ENCODE measurements at places on chromosomes 16 and 17.

DNA sequence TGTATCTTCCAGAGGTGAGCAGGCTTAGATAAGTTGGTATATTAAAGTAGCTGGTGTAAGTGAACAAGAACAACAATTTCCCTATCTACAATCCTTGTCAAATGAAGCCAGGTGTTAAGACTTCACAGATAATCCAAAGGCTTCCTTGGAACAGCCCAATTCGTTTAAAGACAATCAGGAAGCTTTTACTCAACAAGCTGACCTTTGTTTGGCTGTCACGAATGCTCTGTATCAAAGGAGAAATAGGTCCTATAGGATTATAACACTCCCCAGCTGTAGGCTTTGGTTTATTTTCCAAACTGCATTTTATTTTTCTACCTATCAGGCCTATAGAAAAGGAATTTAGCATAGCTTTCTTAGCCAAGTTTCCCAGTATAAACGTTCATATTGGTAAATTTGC, 766.5 kb upstream of the GOT2 start:
- no peak for DNase-seq

- no peak for DNase-seq
Measured at GRCh38 chr16:11374255-11374654, 29.0 kb downstream of the RMI2 start.

- no peak for DNase-seq
Measured at GRCh38 chr17:81067391-81067811, 32.5 kb downstream of the BAIAP2 start.

- no peak for DNase-seq
Measured at GRCh38 chr17:83171661-83172060, 92.3 kb downstream of the METRNL start.

DNA sequence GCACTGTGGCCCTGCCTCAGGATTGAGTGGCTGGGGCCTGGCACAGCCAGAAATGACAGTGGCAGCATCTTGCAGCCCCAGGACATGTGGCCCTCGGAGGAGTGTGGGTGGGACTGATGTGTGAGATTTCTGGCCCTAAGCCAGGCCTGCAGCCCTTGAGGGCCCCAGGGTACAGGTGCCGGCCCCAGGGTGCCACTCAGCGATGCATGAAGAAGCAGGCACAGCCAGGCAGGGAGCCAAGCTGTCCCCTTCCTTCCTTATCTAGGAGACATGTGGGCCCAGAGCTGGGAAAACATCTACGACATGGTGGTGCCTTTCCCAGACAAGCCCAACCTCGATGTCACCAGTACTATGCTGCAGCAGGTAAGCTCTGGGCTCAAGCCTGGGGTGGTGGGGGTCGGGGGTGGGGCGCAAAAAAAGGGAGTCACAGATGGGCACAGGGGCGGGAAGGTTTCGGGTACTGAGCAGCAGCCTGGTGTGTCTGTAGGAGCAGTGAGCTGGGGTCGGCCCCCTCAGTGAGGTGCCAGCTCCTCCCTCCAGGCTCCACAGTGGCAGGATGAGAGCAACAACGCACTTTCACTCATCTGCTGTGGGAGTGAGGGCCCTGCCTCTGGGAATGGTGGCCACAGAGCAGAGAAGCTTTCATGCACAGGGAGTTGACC, 4.1 kb downstream of the ACE start:
- DNase-seq = no peak

GRCh38 chr16:75996491-75996890, 270.2 kb upstream of the CPHXL start:
- no peak for DNase-seq

GRCh38 chr16:50861970-50862411, 120.1 kb downstream of the CYLD start:
- no peak for DNase-seq

DNA sequence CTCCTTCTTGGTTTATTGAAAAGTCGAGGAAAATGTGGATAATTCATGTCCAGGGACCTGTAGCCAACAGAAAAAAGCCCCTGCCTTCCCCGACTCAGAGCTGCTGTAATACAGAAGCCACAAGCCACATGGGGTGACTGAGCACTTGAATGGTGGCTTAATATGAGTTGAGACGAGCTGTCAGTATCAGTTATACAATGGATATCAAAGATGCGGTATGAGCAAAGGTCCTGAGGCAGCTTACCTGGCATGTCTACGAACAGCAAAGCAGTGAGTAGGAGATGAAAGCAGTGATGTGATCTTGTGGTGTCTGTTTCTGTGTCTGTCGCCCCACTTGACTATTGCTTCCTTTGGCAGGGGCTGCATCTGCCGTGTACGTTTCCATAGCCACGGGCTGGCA, 12.2 kb upstream of the RMI2 start:
- no peak for DNase-seq

GRCh38 chr17:42119301-42119700, 1.9 kb downstream of the KAT2A start:
- no peak for DNase-seq

- DNase-seq = no peak
Measured at GRCh38 chr17:27413315-27413714, 42.9 kb upstream of the KSR1 start.

DNA sequence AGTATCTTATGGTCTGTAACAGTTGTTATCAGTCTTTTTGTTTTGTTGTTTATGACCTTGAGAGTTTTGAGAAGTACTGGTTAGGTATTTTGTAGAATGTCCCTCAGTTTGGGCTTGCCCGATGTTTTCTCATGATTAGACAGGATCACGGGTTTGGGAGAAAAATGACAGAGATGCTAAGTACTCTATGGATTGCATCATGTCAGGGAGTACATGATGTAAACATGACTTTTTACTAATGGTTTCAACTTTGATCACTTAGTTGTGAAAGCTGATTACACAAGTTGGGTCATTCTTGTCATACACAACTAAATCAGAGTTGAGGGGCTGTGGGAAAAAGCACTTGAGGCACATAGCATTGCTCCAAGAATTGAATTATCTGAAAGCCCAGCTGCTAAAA, 94.7 kb upstream of the SIAH1 start:
- DNase-seq = no peak

DNA sequence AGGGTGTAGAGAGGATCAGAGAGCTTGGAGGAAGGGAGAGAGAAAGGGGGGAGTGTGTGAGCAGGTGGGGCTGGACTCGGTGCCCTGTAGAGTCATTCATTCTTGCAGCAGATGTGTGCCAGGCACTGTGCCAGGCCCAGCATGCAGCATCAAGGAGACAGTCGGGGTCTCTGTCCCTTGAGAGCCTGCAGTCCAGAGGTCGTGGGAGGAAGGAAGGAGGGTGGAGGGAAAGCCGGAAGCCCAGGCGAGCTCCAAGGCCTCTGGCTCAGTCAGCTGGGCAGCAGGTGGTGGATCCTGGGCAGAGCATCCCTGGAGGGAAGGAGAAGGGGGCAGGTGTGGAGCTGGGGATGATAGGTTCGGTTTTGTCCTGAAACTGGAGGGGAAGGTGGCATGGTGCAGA, 27.5 kb downstream of the EPN2 start:
- DNase-seq = no peak

GRCh38 chr16:17519101-17519955, 48.6 kb upstream of the XYLT1 start:
- no peak for DNase-seq

DNA sequence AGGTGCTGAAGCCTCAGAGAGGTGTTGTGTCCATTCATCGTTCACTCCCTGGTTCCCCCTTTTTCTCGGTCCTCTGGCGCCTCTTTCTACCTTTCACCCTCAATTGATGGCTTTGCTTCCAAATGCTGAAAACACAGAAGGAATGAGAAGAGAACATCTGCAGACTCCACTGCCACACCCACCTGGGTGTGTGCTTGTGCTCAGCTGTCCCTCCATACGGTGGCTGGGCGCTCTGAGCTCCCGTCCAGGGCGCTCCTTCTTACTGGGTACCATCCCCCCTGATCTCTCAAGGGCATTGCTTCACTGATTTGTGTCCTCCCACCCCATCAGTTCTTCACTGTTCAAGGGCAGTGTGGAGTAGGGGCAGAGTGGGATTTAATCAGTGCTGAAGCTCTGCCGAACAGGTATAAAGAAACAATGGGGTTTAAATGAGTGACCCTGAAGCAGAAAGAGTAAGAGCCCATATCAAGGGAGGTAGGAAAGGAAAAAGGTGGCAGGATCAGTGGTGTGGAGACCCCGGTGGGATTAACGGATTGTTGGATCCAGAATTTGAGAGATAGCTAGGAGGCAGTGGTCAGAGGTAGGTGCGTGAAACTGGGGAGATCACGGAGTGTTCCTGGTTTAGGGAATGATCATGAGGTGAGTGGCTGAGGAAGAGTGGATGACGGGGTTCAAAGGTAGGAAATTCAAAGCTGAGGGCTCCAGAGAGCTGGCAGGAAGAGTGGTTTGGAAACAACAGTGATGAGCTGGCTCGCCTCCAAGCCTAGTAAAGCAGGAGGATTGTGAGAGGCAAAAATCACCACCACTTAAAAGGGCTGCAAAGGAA, 40.8 kb downstream of the MRTFB start:
- no peak for DNase-seq

- DNase-seq = no peak
Measured at GRCh38 chr16:85192238-85193114, 80.2 kb upstream of the CIBAR2 start.

DNA sequence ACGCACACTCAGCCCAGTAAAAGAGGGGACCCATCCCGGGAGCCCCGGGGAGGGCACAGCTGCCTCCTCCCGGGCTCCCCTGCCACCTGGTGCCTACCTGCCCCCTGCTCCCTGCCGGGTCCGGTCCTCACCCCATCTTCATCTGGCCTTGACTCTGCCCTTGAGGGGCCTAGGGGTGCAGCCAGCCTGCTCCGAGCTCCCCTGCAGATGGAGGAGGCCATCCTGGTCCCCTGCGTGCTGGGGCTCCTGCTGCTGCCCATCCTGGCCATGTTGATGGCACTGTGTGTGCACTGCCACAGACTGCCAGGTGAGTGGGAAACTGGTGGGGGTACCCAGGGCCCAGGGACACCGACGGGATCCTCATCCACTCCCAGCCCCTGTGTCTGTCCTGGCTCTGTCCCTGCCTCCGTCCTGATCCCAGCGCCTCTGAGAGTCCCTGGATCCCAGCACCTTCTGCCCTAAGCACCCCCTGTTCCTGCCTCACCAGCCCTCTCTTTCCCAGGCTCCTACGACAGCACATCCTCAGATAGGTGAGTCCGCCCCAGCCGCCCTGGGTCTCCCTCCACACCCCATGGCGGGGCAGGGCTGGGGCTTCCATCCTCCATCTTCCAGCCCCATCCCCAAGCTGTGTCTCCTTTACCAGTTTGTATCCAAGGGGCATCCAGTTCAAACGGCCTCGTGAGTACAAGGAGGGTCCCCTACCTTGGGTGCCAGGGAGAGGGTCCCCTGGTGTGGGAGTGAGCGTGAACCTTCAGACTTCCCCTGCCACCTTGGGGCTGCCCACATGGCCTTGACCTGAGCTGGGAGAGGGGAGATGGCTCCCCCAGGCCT, 574 bp downstream of the LAT start:
- no peak for DNase-seq

- DNase-seq = no peak
Measured at GRCh38 chr16:47204736-47205504, 61.2 kb upstream of the NETO2 start.

DNA sequence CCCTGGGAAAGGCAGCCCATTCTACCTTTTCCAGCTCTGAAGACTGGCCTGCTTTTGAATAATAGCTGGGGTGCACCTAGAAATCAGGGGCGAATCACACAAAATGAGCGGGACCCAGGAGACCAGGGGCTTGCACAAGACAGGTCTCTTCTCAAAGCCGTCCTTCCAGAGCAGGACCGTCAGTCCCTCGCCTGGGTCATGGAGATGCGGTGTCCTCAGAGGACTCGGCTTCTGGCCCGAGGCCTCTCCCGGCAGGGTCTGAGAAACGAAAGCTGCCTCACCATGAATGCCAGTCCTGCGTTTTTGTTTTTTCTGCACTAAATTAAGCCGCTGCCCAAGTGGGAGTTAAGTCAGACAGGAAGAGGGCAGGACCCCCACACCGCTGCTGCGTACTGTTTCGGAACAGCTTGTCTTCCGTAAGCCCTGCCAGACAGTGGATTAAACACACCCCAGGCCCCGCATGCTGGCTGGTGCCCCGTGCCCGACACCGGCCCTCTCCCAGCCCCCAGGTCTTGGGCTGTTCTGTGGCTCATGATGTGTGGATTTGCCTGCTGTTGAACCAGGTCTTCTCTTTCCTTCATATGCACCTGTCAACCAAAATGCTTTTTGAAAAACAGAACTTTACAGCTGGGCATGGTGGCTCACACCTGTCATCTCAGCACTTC, 142.1 kb upstream of the RPH3AL start:
- no peak for DNase-seq

Data from KG1 (cell line).